ENCODE measurements at places on chromosomes 2 and 18.

DNA sequence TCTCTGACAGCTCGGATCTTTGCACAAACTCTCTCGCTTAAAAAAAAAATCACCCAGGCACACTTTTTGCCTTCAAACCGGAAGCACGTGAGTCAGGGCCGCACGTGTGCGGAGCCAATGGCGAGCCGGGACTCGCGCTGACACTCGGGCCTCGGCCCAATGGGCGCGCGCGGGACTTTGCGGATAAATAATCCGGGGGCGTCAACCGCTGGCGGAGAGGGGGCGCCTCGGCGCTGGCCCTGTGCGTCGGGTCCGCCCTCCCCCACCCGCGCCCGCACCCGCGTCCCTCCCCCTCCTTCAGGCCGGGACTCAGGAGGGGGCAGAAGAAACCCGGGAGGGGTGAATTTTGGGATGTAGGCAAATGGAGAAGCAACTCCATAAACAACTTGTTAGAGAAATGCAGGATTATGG, 319 bp upstream of the EN1 start:
- DNase-seq = no peak

- no peak for DNase-seq
Observed at GRCh38 chr2:164812378-164812777, 29.2 kb downstream of the COBLL1 start.

DNA sequence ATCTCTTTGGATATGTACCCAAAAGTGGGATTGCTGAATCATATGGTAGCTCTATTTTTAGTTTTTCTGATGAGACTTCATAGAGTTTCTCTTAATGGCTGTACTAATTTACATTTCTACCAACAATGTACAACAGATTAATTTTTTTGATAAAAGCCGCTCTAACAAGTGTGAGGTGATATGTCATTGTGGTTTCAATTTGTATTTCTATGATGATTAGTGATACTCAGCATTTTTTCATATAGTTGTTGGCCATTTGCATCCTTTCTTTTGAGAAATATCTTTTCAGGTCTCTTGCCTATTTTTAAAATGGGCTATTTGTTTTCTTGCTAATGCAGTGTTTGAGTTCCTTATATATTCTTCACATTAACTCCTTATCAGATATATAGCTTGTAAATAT, 4.3 kb downstream of the IL18RAP start:
- no peak for DNase-seq

DNA sequence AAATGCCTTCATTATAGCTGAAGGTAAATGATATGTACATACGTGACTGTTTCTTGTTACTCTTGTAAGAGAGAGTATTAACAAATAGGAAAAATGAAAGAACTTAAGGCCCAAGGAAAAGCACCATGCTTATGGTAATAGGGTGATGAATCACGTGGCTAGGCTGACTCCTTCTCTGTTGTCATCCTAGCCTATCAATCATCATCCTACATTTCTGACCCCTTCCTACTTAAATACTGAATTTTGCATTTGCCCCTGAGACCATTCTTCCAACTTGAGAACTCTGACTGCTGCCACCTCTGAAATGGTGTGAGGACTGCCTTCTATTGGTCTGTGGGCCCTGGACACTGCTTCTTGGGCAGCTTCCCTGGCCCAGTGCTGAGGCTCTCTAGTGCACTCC, 28.9 kb downstream of the EFEMP1 start:
- no peak for DNase-seq

DNA sequence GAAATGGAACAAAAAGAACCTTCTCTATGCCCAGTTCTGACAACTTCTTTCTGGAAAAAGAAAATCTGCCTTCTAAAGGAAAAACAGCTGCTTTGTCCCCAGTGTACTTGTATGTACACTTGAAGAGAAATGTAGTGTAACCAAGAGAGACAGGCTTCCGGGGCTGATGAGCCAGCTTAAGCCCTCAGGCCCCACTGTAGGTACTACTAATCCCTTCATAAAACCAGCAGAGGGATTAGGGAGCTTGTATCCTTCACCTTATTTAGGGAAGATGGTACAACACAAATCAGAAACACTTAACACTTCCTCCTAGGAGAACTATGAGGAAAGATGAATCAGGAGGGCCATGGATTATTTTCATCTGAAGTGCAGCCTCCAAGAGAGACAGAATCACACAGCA, 18.8 kb upstream of the SUCLG1 start:
- no peak for DNase-seq

DNA sequence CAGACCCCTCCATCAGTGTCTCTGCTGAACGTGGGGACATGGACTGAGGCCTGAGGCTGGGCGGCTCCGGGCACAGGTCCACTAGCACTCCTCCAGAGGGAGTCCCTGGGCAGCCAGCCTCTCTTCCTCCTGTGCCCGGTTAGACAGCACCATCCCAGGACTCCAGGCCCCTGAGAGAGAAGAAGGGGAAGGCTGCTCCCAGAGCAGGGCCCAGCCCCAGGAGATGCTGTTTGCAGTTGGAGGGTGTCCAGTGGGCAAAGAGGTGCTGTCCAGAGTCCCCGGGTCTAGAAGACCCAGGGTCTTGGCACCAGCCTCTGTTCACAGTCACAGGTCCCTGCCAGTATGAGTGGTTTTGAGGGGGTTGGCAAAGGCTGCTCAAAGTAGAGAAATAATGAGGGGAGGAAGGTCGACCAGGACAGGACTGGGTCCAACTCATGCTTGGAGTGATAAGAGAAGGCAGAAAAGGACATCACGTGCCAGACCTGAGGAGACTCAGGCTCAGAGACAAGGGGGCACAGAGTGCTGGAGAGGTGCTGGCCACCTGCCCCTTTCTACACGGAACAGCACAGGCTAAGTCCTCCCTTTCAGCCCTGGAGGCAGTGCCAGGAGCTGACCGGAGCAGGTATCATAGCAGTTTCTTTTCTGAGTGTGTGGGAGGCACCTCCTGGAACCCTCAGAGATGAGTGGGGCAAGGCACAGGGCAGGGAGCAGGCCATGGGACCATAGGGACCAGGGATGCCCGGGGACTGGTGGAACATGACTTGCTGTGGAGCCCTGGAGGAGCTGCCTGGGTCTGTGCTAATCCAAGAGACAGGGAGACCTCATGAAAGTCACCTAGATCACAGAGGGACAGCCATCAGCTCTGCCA, 21.1 kb downstream of the CRACDL start:
- no peak for DNase-seq

DNA sequence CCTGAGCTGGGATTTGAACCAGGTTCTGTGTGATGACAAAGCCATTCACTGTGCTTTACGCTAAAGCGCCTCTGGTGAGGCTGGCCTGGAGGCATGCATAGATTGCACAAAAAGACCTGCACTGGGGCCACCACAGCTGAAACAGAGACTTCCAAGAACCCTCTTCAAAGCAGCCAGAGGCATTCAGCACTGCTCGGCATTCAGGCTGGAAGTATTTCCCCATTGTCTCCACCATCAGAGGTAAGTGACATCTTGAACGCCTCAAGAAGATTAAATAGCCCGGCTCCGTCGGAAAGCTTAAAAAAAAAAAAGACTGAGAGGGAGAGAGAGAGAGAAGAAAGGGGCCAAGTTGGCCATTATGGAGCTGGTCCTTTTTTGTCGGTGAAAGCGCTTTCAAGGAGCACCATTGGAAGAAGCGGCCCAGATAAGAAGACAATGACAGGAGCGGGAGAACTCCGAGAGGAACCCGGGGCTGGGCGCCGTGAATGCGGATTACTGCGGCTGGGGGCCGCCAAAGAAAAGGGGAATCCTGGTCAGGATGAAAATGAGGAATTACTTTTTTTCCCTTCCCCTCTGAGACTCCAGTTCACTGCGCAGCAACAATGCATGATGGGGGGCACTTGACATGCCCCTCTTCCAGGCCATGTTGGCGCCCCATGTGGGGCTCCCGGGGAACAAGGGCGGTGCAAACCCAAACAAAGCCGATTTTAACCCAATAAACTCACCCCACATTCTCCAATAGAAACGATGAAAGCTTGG, 228.3 kb downstream of the MYCN start:
- DNase-seq = no peak

GRCh38 chr2:241680827-241681599, 5.6 kb downstream of the DTYMK start:
- no peak for DNase-seq

GRCh38 chr18:46324087-46324955, 220.1 kb downstream of the HAUS1 start:
- peak; percentile 10 for DNase-seq

GRCh38 chr2:31390324-31390723, 24.2 kb downstream of the XDH start:
- no peak for DNase-seq
